CD4-positive, alpha-beta T cell treated with Interleukin-15 for 1 hour (primary cell): ENCODE measurements at places on chromosomes 4 and X.

DNA sequence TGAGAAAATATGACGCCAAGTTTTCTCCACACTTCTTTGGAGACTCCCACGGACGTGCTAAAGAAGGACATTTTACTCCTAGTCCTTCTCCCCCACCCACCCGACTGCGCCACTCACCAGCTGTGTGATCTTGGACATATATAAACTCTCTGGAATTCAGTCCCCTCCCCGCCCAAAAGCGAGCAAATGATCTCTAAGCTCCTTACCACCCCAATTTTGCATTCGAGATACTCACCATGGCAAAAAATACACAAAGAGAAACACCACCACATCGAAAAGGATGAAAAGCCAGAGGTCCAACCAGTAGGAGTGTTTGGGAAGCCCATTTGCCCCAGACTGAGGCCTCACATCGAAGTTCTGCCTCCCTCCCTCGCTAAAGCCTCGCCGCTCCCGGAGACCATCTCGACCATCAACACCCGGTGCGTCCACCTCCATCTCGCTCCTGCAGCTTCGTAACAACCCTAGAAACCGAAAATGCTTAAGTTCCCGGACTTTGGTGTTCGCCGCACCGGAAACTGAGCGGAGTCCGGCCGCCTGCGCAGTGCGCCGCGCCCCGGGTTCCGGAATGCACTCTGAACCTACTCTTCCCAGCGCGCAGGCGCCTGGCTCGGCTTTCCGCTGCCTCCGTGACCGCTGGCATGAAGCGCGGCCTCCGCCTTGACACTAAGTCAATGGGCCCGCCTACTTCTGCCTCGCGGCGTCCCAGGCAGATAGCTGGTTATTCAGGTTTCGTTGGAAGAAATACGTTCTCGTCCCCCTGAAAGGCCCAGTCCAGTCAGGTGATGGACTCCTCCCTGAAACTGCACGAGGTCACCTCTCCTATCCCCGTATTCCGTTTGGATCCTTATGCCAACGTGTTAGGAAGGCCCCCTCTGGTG lies 21.6 kb downstream of the FABP2 start:
- peak; percentile 93 for DNase-seq

DNA sequence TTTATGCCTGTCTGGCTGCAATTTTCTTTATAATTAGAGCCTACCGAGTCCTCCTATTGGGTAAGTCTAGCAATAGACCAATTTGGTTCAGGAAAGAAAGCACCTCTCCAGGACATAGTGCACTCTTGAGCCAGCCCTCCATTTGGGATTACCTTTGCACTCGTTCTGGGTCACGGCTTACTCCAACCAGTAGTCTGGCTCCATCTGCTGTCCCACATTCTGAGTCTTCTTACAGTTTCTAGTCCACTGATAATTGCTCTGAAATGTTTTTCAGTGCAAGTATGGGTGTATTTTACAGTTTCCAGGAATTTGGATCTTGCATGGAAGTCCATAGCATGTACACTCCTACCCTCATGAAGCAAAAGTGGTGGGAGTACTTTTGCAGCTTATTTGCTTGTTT lies 34.8 kb upstream of the USP51 start:
- DNase-seq, result no peak

- no peak for DNase-seq
Observed at GRCh38 chr4:94480362-94480951, 28.7 kb downstream of the PDLIM5 start.

DNA sequence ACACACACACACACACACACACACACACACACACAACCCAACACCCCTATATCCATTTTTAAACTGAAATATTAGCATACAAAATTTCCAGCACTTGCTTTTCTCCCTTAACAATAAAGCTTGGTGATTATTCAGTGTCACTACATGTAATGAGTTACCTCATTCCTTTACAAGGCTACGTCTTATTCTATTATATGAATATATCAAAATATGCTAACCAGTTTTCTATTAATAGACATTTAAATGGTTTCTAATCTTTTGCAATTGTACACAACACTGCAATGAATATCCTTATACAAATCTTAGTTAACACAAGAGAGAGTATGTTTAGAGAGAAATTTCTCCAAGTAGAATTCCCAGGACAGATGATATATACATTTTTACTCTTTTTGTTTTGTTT lies 14.2 kb downstream of the ZNF81 start:
- no peak for DNase-seq

DNA sequence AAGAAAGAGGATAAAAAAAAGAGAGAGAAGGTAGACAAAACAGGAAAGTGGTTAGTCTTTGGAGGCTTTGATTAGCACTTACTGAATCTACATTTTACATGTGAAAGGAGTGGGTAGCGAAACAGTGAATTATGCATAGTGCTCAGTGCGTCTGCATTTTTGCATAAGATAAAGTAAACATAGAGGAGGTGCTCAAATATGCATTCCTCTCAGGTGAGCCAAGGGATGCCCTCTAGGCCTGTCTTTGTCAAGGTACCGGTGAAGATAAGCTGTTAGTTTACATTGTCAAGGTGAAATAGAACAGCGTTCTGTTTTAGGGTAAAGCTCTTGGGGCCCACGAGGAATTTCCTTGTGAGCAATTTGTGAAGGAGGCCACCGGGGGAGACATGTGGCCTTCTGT lies 260.6 kb downstream of the TRIML1 start:
- DNase-seq, result no peak

- no peak for DNase-seq
Observed at GRCh38 chr4:102535398-102536082, 34.4 kb downstream of the NFKB1 start.

DNA sequence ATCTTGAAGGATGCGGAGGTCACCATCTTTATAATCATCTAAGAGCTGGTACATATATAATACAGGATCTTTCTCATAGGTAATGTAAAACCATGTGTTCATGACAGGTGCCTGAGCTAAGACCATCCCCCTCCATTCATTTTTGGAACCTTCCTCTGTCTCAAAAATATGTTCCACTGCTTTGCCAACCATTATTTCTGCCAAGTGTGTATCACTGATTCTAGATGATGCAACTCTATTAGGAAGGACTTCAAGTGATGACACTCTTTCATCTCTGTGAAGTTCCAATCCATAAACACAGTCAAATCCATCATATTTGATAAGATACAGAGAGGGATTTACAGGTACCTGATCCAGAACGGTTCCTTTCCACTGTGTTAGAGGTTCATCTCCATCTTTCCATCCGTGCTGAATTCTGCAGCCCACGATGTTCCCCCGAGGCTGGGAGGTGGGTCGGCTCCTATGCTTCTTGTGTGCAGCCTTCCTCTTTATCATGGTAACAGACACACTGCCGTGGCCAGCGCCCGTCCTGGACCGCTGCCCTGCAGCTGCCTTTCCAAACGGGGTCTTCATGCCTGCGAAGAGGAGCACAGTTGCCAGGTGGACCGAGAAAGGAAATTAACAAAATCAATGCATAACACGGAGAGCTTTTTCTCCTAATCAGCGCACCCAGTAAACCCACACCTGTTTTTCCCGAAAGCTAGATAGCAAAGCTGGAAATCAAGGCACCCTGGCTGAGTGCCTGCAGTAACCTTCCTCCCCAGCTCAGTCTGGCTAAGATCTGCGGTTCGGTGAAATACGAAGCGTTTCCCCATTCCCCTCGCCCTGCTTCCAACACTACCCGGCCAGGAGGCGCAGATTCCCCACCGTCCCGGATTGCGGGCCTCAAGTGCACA lies 718 bp downstream of the SPIN3 start:
- no peak for DNase-seq

- DNase-seq, result no peak
Observed at GRCh38 chr4:41334182-41334581, 77.5 kb downstream of the UCHL1 start.

DNA sequence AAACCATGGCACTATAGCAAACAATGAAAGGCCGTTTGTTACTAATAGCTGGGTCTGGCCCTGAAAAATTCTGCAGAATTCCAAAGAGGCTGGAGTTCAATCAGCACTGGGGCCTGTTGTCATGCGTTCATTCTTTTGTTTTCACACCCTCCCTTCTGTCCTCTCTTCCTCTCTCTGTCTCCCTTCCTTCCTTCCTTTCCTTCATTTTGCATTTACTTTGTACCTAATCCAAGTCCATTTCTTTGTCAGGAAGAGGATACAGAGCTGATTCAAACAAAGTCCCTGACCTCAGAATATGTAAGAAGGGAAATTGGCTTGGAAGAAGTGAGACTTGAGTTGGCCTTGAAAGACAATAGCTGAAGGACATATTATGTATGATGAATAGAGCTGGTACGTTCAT lies 119.6 kb upstream of the LDB2 start:
- DNase-seq, result no peak

DNA sequence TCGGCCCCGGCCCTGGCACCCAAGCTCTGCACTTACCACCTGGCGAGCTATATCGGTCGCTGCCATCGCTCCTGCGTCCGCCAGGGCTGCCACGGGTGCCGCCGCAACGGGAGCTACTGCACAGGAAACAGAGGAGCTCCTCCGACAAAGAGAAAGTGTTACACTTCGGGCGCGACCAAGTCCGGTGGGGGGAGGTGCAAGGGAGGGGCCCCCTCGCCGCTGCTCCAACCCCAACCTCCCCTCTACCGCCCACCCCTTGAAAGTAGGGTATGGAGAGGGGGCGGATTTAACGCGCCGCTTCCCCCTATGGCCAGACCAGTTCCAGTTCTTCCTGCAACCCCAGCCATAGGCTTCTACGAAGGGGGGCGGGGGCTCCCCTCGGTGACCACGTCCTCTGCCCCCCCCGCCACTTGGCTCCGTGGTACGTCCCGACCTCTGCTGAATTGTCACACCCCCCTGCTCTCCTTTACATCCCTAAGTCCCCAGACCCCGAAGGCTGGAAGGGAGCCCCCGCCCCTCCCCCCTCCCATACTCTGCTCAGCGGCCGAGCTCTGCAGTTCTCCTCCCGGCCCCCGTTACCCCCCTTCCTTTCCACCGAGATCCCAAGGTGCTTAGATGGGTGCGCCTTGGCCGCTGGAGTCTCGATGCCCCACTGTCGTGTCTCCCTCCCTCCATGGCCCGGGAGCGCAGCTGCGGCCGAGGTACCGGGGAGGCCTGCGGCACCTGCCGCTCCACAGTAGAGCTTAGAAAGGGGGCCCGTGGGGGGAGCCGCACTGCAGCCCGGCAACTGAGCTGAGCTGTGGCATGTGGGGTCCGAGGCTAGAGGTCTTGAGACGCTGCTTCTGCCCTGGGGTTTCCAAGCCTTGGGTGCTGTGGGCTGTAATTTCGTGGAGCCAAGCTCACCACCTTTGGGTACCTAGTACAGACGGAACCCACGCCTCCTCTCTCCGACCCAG lies at the start of gene SEPTIN6:
Gene SEPTIN6 (minus strand): TSS at position 129 of the 956 bp plus-strand sequence. CDS start 63 bp downstream, at position 66.
- peak; percentile 89 for DNase-seq

DNA sequence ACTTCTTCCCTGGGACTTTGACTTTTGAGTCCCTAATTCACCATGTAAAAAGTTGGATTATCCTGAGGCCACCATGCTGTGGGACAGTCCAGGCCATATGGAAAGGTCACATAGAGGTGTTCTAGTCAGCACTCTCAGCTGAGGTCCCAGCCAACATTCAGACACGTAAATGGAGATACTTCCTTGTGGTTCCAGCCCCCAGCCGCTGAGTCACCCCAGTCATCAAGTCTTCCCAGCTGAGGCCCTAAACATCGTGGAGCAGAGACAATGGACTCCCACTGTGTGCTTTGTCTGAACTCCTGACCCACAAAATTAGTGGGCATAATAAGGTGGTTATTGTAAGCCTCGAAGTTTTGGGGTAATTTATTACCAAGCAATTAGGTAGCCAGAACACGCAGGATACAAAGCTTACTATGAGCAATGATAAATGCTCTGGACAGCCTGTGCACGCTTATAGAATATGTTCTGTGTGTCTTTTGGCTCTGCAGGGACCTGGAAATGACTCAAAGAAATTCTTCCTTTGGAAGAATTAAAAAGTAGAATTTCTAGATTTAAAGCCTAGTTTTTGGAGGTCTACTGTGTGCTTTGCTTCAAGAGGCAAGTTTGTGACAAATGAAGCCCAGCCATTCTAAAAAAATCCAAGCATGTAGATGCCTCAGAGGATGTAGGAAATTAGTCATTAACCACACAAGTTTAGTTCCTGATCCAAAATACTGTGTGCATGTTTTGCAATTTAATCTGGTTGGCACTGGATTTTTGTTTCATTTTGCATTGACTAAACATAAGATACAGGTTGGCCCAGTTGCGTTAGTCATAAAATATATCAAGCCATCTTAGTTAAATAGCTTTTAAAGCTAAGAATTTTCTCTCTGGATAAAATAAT lies 33.2 kb upstream of the SLC9A7 start:
- peak; percentile 24 for DNase-seq

DNA sequence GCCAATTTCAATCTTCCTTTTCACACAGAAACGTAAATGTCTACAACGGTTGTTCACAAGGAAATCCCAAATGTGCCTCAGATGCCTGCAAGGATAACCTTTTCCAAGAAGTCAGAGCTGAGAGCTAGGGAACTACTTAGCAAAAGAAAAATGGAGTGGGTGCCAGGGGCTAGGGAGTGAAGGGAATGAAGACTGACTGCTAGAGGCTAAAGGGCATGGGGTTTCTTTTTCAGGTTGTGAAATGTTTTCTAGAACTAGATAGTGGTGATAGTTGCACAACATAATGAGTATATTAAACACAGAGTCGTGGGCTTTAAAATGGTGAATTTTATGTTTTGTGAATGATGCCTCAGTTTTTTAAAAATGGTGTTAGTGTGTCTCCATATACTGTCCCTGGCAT lies 53.4 kb downstream of the CD99L2 start:
- no peak for DNase-seq

GRCh38 chrX:110163488-110163887 lies 154.4 kb downstream of the AMMECR1 start:
- no peak for DNase-seq

- DNase-seq, result no peak
Observed at GRCh38 chrX:155179346-155179997, 36.8 kb upstream of the VBP1 start.

- no peak for DNase-seq
Observed at GRCh38 chr4:145536044-145536443, 54.4 kb downstream of the SMAD1 start.

- no peak for DNase-seq
Observed at GRCh38 chr4:165177725-165178666, 29.4 kb upstream of the KLHL2 start.
